ENCODE measurements at places on chromosomes 2 and 18.

DNA sequence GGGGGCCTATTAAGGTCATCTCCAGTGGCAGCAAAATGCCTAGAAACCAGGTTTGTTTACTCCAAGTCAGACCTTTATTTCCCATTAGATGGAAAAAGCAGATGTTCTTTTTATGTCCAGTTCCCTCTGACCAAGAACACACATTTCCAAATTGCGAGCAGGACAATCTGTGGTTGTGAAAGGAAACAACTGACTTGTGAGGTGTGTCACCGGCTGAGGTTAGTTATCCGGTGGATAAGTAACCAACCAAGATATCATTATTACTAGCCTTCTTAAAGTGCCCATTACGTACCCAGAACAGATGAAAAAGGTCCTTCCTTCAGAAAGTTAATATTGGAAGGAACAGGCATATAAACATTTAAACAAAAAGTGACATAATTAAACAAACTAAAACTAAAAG, 112.9 kb downstream of the THADA start:
- no peak for DNase-seq

DNA sequence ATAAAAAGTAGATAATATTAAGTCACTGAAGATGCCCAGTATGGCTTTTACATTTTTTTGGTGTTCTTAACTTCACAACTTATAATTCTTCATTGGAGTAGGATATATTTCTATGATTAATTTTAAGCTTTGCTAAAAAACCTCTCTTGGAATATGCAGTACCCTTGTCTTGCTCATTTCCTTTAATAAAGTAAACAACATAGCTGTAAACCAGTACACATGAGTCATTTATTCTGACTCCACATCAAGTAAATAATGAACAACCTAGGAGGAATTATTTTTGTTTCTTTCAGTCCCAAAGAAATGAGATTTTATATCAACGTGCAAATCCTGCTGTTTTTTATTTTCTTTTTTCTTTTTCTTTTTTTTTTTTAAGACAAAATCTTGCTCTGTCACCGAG, 869.1 kb downstream of the CNTNAP5 start:
- DNase-seq: no peak

- no peak for DNase-seq
These were observed 220.7 kb downstream of the PRKCE start for GRCh38 chr2:45872211-45872610.

DNA sequence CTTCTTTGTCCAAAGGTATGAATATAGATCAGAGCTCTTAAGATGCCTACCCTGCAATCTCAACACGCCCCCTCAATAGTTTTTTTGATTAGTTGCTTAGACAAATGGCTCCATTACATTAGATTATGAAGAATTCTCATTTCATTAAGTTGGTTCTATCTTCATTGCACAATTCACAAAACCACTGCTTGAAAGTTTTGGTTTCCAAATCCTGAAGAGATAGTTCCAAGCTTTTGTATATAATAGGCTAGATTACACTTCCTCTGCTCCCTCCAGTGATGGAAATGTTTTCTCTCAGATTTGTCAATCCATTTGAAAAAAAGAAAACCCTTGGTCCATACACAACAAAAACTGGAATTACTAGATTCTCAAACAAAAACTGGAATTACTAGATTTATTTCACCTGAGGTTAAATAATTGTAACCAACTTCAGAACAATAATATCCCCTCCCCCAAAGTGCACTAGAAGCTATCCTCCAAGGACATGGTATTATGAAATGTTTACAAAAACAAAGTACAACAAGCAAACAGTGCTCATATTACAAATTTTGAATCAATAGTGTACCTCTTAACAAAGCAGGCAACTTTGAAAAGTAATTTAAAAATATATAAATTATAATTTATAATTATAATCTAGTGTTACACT, 6.8 kb upstream of the TLK1 start:
- DNase-seq: no peak

GRCh38 chr2:9778012-9778411, 65.3 kb upstream of the TAF1B start:
- DNase-seq: no peak

- DNase-seq: no peak
These were observed 142.7 kb downstream of the HRH4 start for GRCh38 chr18:24603151-24603550.

DNA sequence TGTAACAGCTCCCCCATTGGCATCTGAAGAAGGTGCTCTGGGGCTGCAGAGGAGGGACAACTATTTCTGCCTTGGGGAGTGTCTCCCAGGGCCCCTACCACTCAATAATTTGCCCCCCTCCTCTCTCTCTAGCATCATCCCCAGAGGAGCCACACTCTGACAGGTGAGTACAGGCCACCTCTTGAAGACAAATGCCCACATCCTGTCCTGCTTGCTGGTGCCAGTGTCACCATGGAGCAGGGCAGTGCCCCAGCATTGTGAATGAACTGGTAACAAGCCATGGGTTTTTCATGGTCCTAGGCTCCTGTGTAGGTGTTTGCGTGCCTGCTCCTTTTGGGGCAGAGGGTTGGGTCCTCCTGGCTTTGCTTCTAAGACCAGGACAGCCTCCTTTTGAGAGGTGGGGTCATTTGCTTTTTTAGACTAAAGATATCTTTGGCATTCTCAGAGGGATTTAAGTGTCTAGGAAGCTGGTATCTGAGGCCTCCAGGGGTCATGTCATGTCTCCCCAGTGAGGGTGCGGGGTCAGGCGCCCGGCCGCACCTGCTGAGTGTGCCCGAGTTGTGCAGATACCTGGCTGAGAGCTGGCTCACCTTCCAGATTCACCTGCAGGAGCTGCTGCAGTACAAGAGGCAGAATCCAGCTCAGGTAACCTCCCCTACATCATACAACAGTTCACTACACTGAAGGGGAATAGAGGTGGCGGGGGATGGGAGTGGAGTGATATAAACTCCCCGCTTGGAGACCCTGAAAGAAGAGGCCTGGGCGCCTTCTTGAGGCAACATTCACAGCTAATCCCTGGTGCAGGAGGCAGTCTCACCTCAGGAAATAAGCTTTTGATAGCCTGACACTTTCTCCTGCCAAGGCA, 1.8 kb downstream of the RETREG2 start:
- DNase-seq: no peak

GRCh38 chr2:104840156-104840555, 13.8 kb upstream of the POU3F3 start:
- no peak for DNase-seq

Data from right renal pelvis (tissue), 4 donors.